Activated CD8-positive, alpha-beta memory T cell treated with anti-CD3 and anti-CD28 coated beads for 1 hour (primary cell): ENCODE measurements at places on chromosomes 2 and 18.

DNA sequence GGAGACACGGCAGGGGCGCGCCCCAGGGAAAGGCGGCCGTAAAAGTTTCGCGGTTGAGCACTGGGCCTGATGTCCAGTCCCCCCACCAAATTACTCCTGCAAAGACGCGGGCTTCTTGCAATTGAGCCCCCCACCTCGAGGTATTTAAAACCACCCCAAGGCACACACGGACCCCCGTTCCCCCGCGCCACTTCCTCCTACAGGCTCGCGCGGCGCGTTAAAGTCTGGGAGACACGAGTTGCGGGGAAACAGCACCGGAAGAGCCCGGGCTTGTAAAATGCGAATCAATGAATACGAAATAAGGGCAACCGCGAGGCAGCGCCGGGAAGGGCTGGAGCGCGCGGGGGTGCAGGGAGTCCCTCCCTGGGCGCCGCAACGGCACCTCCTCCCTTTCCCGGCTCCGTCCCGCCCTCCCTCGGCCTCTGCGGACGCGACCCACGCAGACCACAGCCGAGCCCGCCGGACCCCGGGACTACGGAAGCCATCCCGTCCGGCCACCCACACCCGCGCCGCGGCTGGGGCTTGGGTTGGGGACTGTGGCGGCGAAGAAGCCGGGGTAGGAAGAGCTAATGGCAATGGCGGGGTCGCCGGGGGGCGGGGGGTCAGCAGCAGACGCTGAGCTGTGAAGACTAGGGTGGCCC lies 918 bp upstream of the NETO1 start:
- DNase-seq: no peak

GRCh38 chr2:229910147-229910831 lies 11.5 kb downstream of the TRIP12 start:
- DNase-seq: no peak

DNA sequence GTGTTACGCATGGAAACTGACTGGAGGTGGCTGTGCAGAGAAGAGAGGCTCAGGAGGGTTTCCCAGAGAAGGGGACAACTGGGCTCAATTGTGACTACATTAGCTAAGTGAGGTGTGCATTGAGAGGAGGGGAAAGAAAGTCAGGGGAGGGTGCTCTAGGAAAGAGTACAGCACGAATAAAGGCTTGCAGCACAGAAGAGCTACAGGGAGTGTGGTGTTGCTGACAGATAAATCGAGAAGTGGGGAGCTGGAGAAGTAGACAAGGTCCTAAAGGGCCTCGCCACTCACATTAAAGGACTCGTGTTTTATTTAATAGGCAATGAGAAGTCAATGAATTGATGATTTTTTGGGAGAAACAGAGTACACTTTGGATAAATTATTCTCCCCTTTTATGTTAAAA lies 65.7 kb upstream of the CTAGE1 start:
- DNase-seq: no peak

- no peak for DNase-seq
These were observed 333.7 kb upstream of the MEIS1 start for GRCh38 chr2:66101206-66101605.

GRCh38 chr2:127400897-127401756 lies 13.4 kb upstream of the MAP3K2 start:
- no peak for DNase-seq

DNA sequence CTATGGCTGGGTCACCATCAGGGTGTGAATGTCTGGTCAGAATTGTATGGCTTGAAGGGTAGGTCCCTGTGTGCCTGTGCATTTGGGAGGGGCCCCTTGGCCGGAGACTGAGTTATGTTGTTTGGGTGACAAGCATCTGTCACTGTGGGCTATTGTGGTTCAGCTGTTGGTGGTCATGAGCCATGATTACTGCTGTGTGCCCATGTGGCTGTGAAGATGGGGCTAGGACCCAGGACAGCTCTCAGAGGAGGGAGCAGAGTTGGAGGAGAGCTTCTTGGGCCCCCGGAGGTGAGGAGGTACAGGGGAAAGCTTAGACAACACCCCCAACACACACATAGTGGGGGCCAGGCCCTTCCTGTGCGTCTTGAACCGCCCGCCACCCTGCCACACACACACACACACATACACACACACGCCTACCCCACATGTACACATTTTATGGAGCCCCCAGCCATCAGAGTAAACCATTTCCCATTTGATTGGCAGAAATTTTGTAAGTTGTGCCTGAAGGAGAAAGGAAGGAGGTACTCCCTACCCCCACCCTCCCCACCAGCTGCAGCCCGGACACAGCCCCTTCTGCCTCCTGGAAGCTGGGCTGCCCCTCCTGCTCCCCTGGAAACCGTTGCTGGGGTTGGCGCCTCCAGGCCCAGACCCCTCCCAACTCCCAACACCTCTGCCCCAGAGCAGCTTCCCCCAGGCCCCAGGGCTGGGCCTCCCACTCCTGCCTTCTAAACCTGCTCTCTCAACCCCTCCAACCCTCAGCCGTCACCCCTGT lies 2.0 kb downstream of the GAREM2 start:
- DNase-seq: no peak
